Fibroblast of lung (primary cell): ENCODE measurements at places on chromosomes 3 and 15. TPM values are rescaled to one million over a fixed set of nuclear protein-coding genes. Genes with fewer than 3 reads are reported as not detected.

LRRC34 gene
- 1.8 and 2.0 TPM in 2 replicates for total RNA-seq

MUC4 gene
- total RNA-seq: not detected in 2 replicates

HEMK1 gene
- 8.2 and 12.7 TPM in 2 replicates for total RNA-seq

- H3K4me1 ChIP-seq: peaks cover 6% of the 10 kb centered on the region
- H3K4me3 ChIP-seq: no peak overlapping the region
- peak; percentile 54 for DNase-seq
- peak overlapping the region; percentile 8 for H3K27ac ChIP-seq
- no peaks in the 10 kb centered on the region for H3K27me3 ChIP-seq
- H3K36me3 ChIP-seq: no peaks in the 10 kb centered on the region
Measured at GRCh38 chr15:60708684-60709083, 229.7 kb upstream of the ICE2 start.

DNA sequence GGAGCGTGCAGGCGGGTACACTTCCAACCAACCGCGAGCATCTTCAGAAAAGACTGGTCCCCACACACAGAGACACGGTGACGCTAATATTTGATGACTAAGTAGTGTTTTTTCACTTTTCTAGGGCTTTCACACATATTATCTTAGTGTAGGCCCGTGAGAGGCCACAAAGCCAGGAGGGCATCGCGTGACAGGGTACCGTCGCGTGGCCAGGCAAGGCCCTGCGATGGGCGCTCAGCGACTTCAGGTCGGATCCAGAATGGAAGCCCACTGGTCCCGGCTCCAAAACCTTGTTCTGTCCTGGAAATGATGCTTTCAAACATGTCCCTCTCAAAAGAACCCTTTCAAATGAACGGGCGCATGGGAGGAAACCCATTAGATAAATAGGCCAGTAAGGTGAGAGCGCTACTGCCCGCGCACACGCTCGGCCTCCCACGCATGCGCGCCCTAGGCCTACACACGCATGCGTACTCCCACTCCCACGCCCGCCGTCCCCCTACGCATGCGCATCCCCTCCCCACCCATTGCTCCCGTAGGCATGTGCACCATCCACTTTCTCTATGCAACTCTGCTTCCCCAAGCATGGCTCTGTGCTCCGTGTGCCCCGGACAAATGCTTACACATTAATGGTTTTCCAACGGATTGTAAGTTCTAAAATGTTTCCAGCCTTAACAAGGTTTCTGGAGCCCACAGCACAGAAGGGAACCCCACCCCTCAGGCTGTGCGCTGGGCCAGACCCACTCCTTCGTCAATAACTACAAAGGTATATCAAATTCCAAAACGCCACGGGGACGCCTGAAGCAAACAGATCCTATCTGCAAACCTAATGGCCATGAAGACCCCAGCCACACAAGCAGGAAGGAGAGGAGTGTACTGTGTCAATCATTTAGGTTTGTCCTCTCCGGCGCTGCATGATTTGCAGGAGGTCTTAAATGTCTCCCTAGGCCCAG is 72.1 kb downstream of the OCA2 start:
- H3K4me3 ChIP-seq: no peak overlapping the region
- H3K27ac ChIP-seq: no peak overlapping the region
- no peaks in the 10 kb centered on the region for H3K4me1 ChIP-seq
- no peaks in the 10 kb centered on the region for H3K27me3 ChIP-seq

DNA sequence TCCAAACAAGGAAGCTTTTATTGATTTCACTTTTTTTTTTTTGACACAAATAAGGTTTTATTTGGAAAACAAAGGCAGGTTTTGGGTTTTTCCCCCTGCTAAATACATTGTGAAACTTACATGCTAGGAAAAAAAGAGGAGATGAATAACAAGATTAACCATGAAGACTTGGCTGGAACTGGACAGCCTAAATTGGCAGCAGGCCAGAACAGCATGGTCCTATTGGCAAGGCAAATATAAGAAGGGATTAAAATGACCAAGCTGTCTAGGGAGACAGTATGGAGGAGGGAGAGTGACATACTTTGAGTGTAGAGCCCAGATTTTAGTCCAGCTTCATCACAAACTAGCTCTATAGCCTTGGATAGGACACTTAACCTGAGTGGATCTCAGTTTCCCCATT is 63.9 kb upstream of the BBX start:
- no peaks in the 10 kb centered on the region for H3K36me3 ChIP-seq
- H3K4me1 ChIP-seq: no peaks in the 10 kb centered on the region
- no peak overlapping the region for H3K27ac ChIP-seq
- H3K4me3 ChIP-seq: no peak overlapping the region
- DNase-seq: peak; percentile 31
- no peaks in the 10 kb centered on the region for H3K27me3 ChIP-seq

GRCh38 chr15:72614810-72615532 is 39.5 kb upstream of the GOLGA6B start:
- H3K27ac ChIP-seq: no peak overlapping the region
- no peaks in the 10 kb centered on the region for H3K27me3 ChIP-seq
- H3K4me1 ChIP-seq: no peaks in the 10 kb centered on the region
- no peak for DNase-seq
- H3K36me3 ChIP-seq: no peaks in the 10 kb centered on the region

DNA sequence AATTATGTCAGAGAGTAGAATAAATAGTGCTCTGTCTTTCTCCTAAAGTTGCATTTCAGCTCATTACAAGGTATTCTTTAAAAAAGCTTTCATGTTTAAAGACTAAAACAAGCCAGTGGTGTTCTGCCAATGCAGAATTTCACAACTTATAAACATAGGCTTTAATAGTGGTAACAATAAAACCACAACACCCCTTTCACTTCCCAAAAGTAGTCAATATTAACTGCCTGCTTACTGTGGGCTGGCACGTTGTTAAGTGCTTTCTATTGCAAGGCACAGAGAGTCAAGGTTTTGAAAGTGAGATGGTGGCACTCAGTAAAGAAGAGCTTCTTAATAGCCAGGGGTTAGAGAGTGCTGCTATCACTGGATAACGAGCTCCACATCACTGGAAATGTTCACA is 8.4 kb upstream of the RTP1 start:
- no peaks in the 10 kb centered on the region for H3K36me3 ChIP-seq
- peaks cover 11% of the 10 kb centered on the region for H3K4me1 ChIP-seq
- H3K4me3 ChIP-seq: no peak overlapping the region
- H3K27me3 ChIP-seq: peaks cover 2% of the 10 kb centered on the region

- H3K36me3 ChIP-seq: no peaks in the 10 kb centered on the region
- DNase-seq: no peak
- H3K4me1 ChIP-seq: peaks cover 23% of the 10 kb centered on the region
Measured at GRCh38 chr15:40059821-40060220, 20.8 kb upstream of the SRP14 start.

DNA sequence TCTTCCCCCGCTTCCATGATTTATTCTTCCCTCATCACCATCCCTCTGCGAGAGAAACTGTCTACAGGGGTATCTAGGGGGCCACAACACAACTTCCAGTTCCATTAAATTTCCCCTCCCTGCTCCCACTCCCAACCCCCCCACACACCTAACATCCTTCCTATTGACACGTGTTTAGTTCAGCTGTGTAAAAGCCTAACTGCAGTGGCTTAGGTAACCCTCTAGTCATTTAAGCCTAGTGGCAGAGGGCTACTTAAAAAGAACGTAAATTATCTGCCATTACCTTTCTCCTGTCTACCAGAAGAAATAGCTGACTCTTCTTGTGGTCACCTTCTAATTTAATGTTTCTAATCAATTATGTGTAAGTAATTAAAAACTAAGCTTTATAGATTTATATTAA is 56.3 kb downstream of the ZNF148 start:
- H3K4me1 ChIP-seq: peaks cover 5% of the 10 kb centered on the region
- H3K36me3 ChIP-seq: no peaks in the 10 kb centered on the region
- H3K27ac ChIP-seq: no peak overlapping the region
- H3K4me3 ChIP-seq: no peak overlapping the region
- H3K27me3 ChIP-seq: no peaks in the 10 kb centered on the region
- DNase-seq: no peak
